ENCODE measurements at places on chromosomes 13 and 19.
A peak's percentile ranks its signal among the peaks of the same experiment; 100 is the strongest.

DNA sequence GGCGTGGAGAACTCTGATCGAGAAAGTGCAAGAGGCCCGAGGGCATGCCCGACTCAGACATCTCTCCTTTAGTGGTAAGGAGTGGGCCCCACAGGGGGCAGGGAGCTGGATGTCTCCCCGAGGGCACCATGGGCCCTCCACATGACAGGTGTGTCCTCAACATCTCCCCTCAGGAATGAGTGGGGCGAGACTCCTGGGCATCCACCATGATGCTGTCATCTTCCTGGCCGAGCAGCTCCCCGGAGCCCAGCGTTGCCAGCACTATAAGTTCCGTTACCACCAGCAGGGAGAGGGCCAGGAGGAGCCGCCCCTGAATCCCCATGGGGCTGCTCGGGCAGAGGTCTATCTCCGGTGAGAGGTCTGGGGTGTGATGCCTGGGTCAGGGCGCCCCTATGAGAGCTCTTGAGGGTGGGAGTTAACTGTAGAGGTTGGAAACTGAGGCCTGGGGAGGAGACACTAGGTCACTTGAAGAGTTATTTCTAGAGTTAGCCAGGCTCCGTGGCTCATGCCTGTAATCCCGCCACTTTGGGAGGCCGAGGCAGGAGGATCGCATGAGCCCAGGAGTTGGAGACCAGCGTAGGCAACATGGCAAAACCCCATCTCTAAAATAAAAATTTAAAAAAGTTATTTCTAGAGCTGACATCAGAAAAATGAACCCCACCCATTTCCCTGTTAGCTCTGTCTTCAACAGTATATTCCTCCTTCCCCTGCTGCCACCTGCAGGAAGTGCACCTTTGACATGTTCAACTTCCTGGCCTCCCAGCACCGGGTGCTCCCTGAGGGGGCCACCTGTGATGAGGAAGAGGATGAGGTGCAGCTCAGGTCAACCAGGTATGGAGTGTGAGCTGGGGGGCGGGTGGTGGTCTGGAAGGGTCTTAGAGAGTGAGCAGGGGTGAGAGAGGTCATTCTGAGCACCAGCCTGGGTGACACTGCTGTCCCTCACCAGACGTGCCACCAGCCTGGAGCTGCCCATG lies 5.1 kb downstream of the IGFLR1 start:
- DNase-seq, result peak; percentile 56

DNA sequence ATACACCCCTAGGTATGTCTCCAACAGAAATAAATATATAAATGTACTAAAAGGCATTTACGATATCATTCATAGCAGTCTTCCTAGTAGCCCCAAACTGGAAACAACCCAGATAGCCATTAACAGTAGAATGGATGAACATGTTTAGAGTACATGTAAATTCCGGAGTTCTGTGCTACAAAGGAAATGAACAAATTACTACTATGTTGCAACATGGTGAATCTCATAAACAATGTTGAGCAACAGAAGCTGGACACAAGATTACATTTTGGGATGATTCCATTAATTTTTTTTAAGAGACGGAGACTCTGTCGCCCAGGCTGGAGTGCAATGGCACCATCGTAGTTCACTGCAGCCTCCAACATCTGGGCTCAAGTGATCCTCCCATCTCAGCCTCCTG lies 5.9 kb upstream of the SLC7A10 start:
- DNase-seq, result no peak

DNA sequence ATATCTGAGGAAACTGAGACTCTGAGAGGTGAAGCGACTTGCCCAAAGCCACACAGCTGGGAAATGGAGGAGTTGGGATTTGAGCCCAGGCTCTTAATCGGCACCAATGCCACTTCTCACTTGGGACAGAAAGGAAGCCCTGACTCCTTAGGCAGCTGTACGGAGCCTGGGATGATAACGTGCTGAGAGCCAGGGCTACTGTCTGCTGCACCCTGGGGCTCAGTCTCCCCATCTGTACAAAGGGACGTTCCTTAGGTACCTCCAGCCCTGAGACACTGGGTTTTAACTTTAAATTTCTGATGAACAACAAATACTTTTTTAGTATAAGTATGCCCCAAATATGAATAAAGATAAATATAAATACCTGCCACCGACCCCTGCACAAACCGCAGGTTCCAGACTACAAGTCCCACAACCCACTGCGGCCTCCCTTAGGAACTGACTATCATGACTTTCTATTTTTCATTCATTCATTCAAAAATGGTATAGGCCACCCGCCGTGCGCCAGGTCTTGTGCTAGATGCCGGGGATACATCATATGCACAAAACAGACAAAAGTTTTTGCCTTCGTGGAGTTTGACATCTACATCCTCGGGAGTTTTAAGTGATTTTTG lies 776 bp upstream of the NCLN start:
- DNase-seq, result peak; percentile 84

DNA sequence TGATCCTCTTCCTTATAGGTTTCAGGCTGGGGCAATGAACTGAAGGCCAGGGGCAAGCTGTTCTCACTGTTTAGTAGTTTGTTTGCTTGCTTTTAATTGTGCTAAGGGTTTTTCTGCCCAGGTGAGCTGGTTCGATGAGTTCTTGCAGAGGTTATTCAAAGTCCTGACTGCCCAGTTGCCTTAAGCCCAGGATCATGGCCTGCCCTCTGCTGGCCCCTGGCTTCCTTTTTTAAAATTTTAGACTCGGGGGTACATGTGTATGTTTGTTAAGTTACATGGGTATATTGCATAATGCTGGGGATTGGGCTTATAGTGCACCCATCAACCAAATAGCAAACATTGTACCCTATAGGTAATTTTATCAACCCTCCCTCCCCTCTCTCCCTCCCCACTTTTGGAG lies 65.7 kb downstream of the ZNF536 start:
- DNase-seq, result no peak

DNA sequence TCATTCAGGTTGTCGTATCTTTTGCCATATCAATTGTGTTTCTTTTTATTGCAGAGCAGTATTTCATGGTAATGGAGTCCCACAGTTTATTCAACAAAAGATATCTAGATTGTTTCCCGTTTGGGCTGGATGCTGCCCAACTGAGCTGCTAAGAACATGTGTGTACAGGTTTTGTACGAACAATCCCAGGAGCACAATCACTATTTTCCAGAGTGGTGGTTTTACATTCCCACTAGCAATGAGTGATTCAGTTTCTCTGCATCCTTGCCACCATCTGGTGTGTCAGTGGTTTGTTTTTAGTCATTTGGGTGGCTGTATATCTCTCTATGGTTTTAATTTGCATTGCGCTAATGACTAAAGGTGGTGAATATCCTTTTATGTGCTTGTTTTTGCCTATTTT lies 52.7 kb upstream of the ZDHHC20 start:
- no peak for DNase-seq

DNA sequence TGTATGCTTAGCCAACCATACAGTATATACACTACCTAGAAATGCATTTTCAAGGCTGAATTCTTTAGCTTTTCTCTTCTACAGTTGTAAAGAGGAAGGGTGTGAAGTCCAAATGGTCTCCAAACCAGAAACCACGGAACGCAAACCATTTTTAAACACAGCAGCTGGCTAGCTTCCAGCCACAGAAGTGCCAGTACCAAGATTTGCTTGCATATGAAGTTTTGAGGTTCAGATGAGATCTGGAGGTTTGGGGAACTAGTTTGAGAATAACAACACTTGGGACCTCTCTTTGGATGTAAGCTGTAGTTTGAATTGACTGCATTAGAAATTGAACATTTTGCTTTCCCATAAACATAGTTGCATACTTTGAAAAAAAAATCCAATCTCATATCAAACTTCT lies 1243.5 kb downstream of the EFNB2 start:
- no peak for DNase-seq

GRCh38 chr19:33441277-33441699 lies 67.8 kb downstream of the CEBPG start:
- no peak for DNase-seq

DNA sequence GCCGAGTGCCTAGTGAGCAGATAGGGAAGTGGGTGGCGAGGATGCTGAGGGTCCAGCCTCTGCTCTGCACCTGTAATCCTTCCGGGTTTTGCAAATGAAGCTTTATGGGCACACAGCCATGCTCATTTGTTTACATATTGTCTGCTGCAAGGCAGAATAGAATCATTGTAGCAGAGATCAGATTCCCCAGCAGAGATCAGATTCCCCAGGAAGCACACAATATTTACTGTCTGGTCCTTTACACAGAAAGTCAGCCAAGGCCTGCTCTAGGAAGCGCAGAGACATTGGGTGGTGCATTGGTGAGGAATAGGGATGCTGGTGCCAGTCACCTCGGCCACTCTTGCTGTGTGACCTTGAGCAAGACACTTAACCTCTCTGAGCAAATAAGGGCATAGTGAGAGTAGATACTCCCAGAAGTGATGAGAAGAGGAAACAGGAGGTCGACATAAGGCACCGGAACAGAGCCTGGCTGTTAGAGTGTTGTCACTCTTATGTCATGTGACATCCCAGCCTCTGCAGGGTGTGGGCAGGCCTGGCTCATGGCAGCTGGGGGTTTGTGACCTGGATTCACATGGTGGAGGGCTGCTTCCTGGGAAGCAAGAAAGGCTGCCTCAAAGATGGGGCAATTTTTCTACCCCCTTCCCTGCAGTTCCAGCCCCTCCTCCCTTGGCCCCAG lies 25.6 kb downstream of the CARM1 start:
- no peak for DNase-seq

DNA sequence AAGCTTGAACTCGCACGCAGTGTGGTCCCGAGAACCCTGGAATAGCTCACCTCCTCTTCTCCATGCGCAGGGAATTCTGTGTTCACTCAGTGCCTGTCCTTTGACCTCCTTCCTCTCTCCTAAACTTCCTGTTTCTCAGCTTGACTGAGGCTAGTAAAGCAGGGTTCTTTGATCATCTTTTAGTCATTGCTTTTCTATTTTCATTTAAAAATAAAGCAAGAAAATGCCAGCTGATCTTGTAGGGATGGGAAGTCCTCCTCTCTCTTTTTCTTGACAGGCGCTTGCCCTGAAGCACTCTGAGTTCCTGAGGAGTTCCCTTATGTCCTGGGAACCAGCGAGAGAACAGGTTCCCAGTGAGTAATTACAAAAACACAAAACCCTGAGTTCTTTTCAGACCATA lies 62.8 kb downstream of the ARHGEF7 start:
- no peak for DNase-seq

DNA sequence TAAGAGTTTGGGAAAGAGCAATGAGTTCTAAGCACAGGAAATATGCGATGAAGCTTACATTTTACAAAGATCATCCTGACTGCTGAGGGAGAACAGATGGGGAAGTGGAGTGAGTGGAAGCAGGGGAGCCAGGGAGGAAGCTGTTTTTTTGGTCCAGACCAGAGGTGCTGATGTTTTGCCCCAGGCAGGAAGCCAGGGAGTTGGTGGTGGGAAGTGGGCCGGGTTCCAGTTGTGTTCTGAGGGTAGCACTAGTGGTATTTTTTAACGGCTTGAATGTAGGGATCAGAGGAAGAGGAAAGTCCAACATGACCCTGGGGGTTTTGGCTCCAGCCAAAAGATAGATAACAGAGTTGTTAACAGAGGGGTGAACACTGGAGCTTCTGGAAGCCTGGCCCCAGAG lies 20.7 kb upstream of the OLFM4 start:
- no peak for DNase-seq

DNA sequence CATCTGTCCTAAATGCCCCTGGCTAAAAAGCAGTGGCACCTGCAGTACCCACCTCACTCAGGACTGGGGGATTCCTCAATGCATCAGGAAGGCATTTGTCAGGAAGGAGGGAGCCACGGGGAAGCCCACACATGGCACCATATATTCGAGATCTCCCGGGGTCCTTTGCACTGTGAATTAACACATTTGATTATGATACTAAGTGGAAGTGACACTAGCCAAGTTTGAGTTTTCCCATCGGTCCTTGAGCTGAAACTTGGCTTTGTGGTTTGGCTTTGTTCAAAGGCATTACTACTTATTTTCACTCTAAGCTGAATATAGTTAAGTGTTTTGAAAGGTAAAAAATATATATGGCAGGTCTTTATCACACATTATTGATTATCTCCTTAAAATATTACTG lies 168.7 kb upstream of the MYO16 start:
- DNase-seq, result no peak

DNA sequence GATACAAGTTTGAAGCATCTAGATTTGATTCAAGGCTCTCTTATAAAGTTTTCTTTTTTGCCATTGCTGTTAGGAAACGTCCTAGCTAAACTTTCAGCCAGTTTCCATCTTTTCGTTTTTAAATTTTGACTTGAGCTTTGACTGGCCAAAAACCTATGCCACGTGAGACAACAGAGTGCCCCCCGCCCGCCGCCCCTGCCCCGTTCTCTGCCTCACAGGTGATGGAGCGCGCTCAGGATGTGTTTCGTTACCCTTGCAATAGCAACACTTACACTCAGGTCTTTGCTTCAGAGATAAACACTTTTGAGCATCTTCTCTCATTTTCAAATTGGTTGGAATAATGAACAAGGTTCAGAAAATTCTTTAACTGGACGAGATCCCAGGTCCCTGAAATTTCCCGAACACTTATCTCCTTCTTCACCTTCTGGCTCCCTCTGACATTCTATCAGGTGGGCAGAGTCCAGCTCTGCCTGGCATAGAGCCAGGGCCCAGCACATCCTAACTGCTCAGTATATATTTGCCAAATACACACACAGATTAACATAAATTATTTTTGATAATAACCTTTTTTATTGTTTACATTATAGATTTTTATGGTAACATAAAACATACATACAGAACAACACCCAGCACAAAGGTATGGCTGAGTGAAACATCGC lies 301.1 kb downstream of the IRS2 start:
- DNase-seq, result no peak
